ENCODE measurements at places on chromosomes 7 and 10.

DNA sequence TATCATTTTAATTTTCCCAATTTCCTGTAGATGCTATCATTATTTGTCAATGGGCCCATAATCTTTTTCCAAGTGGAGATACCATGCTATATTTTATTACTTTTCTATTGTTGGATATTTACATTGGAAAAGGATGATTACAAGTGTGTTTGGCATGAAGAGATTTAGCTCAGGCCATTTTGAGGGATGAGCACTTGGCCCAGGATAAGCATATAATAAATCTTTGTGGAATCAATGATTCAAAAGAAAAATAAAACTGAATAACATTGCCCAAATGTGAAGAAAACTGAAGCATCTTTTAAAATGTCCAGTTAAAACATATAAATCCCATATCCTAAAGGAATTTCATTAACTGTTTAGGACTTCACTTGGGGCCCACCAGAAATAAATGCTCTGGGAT lies 260.9 kb upstream of the BMPER start:
- no peak for DNase-seq

DNA sequence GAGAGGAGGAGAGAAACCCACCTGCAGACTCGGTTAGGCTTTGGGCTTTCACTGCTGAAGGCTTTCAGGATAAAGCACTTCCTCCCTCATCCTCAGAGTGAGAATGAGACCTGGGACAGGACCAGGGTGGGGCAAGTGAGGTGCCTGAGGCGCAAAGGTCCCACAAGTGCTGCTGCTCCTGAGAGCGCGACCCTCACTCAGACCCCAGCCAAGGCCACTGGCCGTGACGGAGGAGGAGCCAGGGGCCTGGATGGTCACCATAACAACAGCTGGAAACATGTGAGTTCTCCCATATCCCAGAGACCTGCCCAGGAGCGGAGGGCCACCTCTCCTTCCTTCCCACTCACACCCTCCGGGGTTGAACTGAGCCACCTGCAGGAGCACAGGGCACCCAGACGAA lies 46.9 kb upstream of the MKRN1 start:
- DNase-seq: no peak

DNA sequence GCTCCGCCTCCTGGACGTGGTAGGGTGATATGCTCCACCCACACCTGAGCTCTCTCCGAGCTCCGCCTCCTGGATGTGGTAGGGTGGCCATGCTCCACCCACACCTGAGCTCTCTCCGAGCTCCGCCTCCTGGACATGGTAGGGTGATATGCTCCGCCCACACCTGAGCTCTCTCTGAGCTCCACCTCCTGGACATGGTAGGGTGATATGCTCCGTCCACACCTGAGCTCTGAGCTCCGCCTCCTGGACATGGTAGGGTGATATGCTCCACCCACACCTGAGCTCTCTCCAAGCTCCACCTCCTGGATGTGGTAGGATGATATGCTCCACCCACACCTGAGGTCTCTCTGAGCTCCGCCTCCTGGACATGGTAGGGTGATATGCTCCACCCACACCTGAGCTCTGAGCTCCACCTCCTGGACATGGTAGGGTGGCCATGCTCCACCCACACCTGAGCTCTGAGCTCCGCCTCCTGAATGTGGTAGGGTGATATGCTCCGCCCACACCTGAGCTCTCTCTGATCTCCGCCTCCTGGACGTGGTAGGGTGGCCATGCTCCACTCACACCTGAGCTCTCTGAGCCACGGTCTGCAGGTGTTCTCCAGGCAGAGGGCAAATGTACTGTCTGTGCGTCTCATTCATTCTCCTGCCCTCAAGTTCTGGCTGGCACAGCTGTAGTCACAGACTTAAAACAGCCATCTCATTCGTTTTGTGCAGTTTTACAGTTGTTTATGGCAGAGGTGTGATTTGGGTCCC lies 252.4 kb downstream of the DIP2C start:
- DNase-seq: no peak

- no peak for DNase-seq
These were observed 76.3 kb upstream of the ABCB5 start for GRCh38 chr7:20539201-20539600.

GRCh38 chr7:134726581-134726980 lies 52.9 kb upstream of the CALD1 start:
- DNase-seq: no peak

- DNase-seq: no peak
These were observed 139.6 kb upstream of the GPR26 start for GRCh38 chr10:123526356-123527064.

GRCh38 chr10:8238986-8239385 lies 184.5 kb downstream of the GATA3 start:
- no peak for DNase-seq

DNA sequence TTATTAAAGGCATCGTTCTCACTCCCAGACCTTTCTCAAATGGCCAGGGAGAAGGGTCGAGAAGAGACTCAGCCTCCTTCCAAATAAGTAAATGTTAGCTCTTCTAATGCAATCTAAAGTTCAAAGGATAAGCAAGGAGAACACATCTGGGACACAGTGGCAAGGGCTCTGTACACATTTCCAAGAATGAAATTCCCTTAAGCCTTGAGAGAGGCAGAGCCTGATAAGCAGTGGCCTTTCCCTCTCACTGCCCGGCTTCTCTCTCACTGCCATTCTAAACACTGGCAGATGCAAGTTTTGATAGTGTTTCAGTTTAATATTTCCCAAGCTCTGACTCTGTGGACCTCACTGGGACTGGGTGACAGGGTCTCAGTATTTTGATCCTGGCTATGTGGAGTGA lies 35.1 kb upstream of the EXOC4 start:
- no peak for DNase-seq

- no peak for DNase-seq
These were observed 149.2 kb downstream of the CACNA2D1 start for GRCh38 chr7:82294382-82294784.

- DNase-seq: no peak
These were observed 951.0 kb downstream of the LRMDA start for GRCh38 chr10:76382381-76382851.

DNA sequence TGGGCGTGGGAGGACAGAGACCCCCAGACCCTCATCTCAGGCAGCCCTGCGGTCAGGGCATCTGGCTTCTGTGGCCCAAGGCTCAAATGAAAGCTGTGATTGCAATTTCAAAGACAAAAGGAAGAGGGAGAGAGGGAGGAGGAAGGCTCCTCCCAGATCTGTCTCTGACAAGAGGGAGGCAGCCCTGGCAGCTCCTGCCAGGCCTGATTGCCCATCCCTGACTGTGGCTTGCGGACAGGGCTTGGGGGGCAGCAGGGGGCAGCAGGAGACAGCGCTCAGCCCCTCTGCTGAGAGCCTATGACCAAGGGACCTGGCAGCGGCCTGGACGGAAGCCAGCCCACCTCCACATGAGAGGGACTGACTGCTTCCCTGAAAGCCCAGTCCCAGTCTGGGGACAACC lies 91.8 kb downstream of the PTPRN2 start:
- DNase-seq: no peak

DNA sequence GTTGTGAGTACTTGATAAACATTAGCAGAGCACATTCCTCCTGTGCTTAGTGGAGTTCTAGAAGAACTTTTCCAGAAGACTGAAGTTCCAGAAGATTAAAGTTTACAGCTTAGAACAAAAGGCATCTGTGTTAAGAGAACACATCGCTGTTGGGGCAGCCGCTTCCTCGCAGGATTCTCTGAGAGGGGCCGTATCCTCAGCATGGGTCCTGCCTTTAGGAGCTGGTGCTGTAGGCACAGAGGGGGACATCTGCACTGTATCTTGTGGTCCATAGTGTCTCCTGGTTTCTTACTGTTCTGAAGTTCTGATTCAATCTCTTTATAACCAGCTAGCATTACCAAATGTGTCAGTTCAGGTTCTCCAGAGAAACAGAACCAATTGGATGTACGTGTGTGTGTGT lies 16.3 kb downstream of the SH2D4B start:
- DNase-seq: no peak

All from activated naive CD4-positive, alpha-beta T cell (primary cell).